ENCODE measurements at places on chromosomes 1 and 21.

- DNase-seq: no peak
Observed at GRCh38 chr1:156165083-156165482, 11.7 kb downstream of the SEMA4A start.

- DNase-seq: no peak
Observed at GRCh38 chr1:9101510-9102146, 27.3 kb downstream of the GPR157 start.

- DNase-seq: no peak
Observed at GRCh38 chr1:64875101-64875500, 91.2 kb downstream of the JAK1 start.

- DNase-seq: no peak
Observed at GRCh38 chr1:91545506-91546300, 45.1 kb downstream of the CDC7 start.

DNA sequence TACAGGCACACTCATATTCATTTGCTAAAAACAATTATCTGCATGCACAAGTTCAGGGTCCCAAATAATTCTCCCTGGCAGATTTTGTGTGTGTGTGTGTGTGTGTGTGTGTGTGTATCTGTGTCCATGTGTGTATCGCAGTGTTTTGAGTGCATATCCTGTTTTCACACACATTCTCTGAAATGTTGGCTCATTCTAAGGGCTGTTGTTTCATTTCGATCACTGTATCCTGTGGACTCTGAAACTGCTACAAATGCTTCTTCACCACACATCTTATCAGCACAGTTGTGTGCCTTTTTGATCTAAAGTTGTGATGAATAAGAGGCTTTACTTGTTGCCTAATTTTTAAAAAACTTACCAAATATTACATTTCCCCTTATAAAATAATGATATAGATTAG lies 34.6 kb downstream of the NR5A2 start:
- no peak for DNase-seq
